ENCODE measurements at places on chromosomes 7 and 10.

GRCh38 chr10:30827531-30828120 lies 198.1 kb upstream of the LYZL2 start:
- DNase-seq, result no peak

DNA sequence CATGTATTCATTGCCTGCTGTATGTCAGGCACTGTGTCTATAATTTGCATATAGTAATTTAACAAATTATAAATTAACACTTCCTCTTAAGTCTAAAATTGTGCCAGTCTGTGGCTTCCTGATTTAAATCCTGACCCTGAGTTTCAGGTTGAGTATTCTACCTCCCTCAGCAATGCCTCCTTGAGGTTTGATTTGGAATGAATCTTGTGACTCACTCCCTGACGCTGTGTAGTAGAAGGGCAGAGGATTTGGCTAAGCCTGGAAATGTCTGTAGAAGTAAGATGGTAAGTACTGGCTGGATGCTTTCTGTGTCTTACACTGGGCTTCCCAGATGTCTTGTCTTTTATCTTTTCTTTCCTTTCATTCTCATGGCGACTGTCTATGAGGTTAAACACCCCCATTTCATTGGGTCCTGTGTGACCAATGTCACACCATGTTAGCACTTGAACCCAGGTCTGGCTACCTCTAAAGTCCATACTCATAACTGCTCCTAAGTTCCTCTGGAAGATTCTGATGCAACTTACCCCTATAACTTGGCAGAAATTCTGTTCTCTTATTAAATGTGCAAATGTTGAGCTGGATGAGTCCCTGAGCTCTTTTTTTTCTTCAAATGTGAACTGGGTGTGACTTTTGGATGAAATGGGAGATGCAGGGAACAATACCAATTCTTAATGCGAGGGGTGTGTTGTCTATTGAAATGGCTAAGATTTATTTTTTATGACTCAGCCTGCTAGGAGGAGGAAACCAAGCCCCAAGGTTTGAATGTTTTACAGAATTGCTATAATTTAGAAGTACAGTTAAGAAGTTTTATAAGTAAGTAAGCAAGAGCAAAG lies 48.5 kb downstream of the PLCE1 start:
- DNase-seq, result no peak

GRCh38 chr10:28734938-28735759 lies 57.8 kb downstream of the BAMBI start:
- DNase-seq, result no peak

GRCh38 chr7:108404509-108405420 lies 51.5 kb downstream of the NRCAM start:
- no peak for DNase-seq

- no peak for DNase-seq
Observed at GRCh38 chr7:44391171-44391570, 65.8 kb upstream of the CAMK2B start.

DNA sequence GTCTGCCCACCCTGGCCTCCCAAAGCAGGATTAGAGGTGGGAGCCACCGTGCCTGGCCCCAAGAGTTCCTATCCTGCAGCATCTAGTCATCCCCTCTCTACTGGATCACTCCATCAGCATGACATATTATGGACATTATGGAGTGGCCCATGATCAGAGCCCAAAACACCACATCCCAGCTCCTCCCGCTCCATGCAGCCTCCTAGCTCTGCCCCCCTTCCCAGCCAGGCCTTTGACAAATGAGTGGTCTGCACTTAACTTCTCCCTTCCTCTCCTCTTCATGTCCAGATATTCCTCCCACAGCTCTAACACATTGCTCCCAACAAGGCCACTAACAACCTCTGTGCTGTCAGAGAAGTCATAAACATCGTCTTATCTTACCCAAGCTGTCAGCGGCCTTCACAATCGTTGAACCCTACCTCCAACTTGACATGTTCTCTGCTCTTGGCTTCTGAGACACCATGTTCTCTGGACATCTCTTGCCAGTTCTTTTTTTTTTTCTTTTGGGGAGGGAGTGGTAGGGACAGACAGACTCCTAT lies 187.6 kb downstream of the NSUN6 start:
- no peak for DNase-seq

DNA sequence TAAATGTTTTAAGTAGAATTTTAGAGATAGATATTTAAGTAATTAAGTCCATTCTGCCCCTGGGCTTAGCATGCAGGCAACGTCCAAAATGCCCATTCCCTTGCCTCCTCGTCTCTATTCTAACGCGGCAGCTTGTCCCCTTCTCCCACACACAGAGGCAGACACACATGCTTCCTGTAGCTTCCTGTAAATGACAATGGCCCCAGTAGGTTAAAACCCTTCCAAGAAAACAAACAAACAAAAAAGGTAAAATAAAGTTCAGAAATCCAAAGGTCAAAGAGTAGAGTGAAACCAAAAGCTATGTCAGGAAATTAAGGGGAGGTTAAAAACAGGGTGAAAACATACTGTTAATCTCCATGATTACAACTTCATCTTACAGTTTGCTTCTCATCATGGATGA lies 857.6 kb downstream of the GATA3 start:
- no peak for DNase-seq

DNA sequence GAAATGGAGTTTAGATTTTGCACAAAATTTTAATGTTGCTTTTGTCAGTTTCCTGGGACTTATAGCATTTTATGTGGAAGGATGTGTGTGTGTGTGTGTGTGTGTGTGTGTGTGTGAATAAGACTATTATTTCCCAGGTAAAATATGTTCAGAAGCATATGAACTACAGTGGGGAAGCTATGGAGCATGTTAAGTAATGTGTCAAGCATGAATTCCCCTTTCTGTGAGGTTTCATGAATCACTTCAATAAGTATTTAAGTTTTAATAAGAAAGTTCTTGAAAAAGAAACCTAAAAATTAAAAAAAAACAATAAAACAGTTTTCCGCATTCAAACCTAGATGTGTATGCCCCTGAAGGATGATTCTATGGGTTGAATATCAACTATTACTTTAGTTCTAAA lies 693 bp downstream of the CREB5 start:
- DNase-seq, result no peak
